Omental fat pad (tissue), 4 donors: ENCODE measurements at places on chromosomes 13 and 19. TPM values are rescaled to one million over a fixed set of nuclear protein-coding genes. Genes with fewer than 3 reads are reported as not detected.

DNA sequence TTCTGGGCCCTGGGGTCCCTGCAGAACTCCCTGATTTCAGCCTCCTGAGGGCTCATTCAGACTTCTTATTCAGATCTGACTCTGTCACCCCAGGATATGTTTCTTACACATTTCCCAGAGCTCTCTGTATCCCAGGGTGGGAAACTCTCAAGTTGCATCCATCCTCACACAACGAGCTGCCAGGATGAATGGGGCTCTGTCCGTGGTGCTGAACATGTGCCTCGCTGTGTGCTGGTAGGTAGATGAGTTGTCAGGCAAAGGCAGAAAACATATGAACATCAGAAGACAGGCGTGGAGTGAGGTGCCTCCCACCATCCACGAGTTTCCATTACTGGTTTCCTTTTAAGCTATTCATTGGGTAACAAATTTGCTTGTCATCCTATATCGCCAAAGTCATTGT lies 11.4 kb upstream of the IGFL1 start:
- no peak for DNase-seq

UBE2L5 gene
- total RNA-seq: not detected

FAAP24 gene
- total RNA-seq: 0.82 TPM

GRCh38 chr19:19575411-19575810 lies 37.3 kb downstream of the CILP2 start:
- no peak for DNase-seq

DNA sequence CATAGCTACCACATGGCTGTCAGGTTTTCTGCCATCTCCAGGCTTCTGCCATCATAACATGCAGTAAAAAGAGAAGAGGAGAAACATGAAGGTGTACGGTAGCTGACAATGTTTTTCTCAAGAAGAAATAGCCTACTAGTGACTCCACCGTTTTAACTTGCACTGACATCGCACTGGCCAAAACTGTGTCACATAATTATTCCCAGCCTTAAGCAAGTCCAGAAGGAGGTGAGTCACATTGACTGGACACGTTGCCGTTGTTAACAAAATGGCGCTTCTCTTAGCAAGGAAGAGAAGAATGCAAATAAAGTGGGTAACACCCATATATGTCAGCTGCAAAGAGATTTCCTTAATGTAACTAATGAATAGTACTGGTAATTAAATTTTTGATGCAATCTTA lies 810.4 kb upstream of the SLC10A2 start:
- DNase-seq: no peak

- DNase-seq: no peak
Measured at GRCh38 chr13:25654322-25654721, 282.5 kb downstream of the ATP8A2 start.

DNA sequence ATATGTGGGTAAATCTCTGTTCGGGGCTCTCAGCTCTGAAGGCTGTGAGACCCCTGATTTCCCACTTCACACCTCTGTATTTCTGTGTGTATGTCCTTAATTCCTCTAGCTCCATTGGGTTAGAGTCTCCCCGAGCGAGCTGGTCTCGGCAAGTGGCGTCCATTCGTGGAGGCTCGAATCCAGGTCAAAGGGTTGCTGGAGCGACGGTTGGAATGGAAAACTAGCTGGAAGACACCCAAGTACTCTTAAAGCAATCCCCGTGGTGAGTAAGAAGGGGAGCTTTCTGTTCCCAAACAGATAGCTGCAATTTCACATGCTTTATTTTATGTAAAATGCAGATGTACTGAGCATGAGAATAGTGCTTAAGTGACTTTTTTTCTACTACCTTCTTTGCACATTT lies 277.5 kb upstream of the SGCG start:
- no peak for DNase-seq
